ENCODE measurements at places on chromosomes 3 and 15.

GRCh38 chr3:142916605-142917004, 27.7 kb upstream of the PCOLCE2 start:
- DNase-seq = no peak

- DNase-seq = no peak
Measured at GRCh38 chr3:196169836-196170240, 41.4 kb downstream of the ZDHHC19 start.

DNA sequence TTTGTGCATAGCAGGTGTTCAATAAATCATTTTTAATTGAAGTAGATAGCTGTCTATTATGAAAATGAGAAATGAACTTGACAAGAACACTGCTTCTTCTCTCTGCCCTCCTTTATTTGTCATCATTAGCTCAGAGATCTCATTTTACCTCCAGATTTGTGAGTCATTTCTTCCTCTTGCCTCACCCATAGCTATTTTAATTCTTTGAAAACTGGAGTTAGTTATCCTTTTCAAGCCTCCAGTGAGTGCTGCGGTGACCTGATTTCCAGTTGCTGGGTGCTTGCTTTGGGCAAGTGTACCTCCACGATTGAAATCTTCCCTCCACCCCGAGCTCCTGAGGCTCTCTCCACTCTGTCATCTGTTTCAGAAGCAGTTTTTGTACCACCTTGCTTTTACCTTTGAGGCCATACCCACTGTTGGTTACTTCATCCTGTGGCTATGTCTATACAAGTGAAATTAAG, 114.6 kb downstream of the NFKBIZ start:
- DNase-seq = no peak

GRCh38 chr3:8254489-8254888, 247.1 kb upstream of the LMCD1 start:
- DNase-seq = no peak

- no peak for DNase-seq
Measured at GRCh38 chr15:29089731-29090616, 179.6 kb downstream of the NSMCE3 start.
